ENCODE measurements at places on chromosomes 5 and 9.

DNA sequence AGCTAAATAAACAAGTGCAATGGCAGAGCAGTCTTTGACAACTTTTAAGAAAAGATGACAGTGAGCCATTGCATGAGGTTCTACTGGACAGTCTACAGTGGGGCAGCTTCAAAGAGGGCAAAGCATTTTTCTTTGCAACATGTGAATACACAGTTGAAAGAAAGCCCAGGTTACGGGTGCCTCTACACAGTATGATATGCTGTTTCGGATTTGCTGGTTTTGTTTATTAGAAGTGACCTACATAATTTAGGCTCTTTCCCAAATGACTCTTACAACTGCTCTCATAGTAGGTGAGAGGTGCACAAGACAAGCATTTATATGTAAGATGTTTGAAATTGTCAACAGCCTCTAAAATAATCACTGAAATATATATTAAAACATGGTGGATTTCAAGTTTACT lies 62.4 kb downstream of the MEF2C start:
- no peak for DNase-seq

- DNase-seq, result no peak
Measured at GRCh38 chr9:108535526-108535925, 320.3 kb downstream of the ACTL7B start.

DNA sequence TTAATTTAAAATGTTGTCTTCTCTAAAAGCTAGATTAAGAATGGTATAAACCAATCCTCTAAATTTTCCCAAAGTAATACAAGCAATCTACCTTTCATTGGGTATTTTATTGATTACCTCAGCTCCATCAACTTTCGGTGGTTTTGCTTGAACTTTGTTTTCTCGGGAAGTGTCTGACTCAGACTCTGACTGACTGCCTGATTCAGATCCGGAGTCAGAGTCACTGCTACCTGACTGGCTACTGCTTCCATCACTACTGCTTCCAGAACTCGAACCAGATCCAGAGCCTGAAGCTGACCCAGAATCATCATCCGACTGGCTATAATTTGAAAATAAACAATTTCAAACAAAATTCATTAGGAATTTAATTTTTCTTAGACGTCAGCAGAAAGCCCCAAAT lies 24.0 kb downstream of the CHD1 start:
- no peak for DNase-seq

- no peak for DNase-seq
Measured at GRCh38 chr9:100498592-100498991, 25.6 kb downstream of the TMEFF1 start.

DNA sequence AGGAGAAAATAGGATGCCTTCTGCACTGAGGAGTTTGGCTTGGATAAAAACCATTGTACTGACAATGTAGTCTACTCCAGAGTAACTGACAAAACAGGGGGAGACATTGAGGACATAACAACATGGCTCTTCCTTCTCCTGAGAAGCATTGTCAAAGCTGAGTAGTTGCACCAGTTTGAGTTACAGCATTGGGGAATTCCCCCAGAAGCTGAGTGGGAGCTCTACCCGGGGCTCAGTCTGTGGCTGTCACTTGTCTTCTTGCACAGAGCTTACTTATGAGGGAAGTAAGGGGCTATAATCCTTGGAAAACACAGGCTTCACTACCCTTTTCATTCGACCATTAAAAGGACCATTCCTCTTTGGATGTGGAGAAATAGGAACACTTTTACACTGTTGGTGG lies 21.2 kb downstream of the HSPB3 start:
- DNase-seq, result no peak

DNA sequence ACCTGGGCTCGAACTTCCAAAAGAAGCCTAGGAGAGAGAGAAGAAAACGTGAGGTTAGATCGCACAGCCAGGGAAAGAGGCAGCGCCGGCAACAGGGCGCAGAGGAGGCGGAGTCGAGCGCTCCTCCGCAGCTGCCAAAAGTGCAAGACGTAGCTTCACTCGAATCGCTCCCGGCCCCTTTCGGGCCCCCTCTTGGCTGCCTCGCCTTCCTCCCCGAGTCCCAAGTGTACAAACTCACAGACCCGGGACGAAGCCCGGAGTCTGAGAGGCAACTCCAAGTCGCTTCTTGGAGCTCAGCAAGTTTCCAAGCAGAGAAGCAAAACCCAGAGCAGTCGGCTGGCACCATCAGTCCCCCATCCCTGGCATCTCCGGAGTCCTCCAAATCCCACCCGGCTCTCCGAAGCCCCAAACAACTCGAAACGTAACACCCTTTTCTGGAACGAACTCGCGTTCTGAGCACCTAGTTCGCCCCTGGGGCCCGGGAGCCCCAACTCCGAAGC lies 1.2 kb downstream of the MIER3 start:
- DNase-seq, result no peak

- DNase-seq, result no peak
Measured at GRCh38 chr9:113638897-113639296, 175.4 kb downstream of the RGS3 start.

GRCh38 chr5:157671592-157672330 lies 428 bp downstream of the C5orf52 start:
- no peak for DNase-seq

DNA sequence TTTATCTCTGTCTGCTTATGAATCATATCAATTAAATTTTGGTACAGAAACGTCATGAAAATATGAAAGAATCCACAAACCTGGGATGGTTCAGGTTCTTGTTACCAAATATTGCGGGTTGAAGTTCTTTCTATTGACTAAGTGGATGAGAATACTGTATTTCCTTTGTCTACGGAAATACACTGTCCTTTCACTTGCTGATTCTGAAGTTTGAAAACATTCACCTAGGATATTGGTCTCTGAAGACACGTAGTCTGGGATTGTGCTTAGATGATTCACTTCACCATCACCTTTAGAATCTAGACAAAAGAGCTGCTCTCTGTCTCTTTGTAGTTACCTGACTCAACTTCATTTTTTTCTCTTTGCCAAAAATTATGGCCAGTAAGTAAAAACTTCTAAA lies 222.4 kb downstream of the FBN2 start:
- DNase-seq, result no peak

GRCh38 chr5:174750711-174751110 lies 26.3 kb downstream of the MSX2 start:
- no peak for DNase-seq

DNA sequence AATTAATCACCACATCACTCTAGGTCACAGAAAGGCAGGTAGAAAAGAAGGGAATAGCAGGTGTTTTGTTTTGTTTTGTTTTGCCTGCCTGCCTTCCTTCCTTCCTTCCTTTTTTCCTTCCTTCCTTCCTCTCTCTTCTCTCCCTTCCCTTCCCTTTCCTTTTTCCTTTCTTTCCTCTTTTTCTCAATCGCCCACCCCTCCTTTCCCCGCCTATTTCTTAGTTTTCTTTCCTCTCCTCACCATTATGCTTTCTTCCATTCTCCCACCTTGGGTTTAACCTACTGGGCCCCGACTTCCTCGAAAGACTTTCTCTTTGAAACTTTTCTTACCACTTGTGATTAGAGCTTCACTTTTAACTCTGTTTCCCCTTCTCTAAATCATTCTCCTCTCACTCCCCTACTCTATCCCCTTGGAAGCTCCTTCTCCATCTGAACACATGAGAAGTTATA lies 231.3 kb upstream of the CD180 start:
- DNase-seq, result no peak

DNA sequence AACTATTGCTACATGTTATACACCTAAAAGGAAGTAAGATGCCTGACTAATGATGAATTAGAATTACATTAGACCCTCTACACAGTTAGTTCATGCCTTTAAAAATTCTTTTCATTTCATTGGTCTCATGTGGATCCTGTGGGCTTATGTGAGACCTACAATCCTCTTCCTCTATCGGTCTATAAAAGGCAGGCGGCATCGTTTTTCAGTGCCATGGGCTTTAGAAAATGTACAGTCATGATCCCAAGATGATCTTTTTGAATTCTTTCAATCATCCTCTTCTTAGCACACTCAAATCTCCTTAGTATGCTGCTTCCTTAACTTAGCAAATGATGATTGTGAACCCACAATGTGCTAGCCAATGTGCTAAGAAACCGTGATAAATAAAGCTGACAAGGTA lies 193.9 kb downstream of the ZNF608 start:
- DNase-seq, result no peak

DNA sequence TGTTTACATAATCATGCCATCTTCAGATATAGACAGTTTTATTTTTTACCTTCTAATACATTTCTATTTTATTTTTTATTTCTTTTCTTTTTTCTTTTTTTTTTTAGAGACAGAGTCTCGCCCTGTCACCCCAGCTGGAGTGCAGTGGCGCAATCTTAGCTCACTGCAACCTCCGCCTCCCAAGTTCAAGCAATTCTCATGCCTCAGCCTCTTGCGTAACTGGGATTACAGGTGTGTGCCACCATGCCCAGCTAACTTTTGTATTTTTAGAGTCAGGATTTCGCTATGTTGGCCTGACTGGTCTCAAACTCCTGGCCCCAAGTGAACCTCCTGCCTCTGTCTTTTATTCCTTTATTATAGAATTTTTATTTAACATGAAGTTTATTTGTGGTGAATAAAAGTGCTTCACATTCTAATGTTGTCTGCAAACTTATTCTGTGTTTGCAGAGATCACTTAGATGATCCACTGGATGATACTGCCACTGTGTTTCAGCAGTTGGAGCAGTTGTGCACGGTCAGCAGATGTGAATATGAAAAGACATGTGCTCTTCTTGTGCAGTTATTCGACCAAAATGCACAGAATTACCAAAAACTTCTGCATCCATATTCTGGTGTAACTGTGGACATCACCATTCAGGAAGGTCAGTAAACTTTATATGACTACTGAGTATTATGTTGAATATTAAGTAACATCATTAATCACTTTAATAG lies 62.2 kb downstream of the RANBP17 start:
- DNase-seq, result no peak

- DNase-seq, result no peak
Measured at GRCh38 chr5:151096001-151096373, 15.2 kb upstream of the TNIP1 start.

DNA sequence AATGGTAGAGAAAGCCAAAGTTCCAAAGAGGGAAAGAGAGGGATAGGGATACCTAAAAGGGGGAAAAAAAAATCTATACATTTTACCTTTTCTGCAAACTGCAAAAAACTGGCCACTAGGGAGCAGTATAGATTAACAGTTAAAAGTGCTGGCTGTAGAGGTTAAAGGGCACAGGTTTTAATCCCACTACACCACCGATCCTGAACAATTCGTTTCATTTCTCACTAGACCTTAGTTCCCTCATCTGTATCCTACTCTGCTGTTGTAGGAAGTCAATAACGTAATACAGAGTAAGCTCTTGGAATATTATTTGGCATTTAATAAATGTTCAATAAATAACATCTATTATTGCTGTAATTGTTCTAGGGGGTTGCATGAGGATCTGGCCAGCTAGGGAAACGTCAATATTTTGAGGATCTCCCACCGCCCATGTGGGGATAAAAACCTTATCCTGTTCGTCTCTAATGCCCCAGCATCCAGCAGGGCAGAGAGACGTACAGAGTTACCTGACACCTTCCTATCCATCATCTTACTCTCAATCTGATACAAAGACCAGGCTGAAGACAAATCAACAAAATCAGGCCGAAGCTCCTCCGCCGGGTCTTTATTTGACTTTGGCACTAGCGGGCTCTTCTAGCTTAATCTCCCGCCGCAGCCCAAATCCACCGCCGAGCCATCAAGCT lies 757 bp downstream of the CDC26 start:
- no peak for DNase-seq

- no peak for DNase-seq
Measured at GRCh38 chr9:4259489-4259888, 40.4 kb downstream of the GLIS3 start.

- no peak for DNase-seq
Measured at GRCh38 chr5:170478306-170478705, 25.5 kb upstream of the KCNIP1 start.

DNA sequence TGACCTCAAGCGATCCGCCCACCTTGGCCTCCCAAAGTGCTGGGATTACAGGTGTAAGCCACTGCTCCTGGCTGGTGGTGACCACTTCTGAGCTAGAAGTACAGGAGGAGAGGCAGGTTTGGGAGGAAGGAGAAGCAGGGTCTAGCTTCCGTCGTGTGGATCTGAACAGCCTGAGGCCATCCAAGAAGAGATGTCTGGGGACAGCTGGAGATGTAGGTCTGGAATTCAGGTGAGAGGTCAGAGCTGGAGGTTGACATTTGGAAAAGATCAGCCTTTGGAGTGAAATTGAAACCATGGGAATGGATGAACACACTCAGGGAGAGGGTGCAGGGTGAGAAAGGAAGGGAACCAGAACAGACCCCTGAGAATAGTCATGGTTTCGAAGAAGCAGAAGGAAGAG lies 33.2 kb upstream of the GGTA1 start:
- DNase-seq, result no peak

DNA sequence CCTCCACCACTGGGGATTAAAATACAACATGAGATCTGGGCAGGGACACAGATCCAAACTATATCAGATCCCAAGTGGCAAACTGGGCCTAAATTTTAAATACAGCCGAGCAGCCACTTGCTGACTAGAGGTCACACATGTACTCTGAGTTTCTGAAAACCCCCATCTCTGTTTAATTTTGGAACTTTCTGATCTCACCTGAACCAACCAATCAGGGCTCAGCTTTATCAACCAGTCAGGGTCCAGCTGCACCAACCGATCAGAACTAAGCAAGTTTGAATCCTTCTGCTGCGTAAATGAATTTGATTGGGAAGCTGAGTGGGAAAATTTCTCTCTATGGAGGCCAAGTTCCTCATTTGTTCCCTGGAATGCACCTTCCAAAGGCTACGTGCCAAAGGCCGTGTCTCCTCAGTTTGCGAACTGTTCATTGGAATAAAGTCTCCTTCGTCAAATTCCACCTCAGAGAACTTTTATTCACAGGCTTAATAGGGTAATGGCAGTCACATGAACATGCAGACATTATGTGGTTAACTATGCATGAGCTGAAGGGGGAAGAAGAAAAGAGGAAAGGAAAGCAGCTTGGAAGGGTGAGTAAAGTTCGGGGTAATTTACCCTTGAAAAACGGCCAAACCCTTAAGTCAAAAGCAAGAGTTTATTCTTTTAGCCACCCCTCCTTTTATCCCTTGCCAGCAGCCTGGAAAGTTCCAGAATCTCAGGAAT lies 3.7 kb downstream of the CD180 start:
- no peak for DNase-seq

DNA sequence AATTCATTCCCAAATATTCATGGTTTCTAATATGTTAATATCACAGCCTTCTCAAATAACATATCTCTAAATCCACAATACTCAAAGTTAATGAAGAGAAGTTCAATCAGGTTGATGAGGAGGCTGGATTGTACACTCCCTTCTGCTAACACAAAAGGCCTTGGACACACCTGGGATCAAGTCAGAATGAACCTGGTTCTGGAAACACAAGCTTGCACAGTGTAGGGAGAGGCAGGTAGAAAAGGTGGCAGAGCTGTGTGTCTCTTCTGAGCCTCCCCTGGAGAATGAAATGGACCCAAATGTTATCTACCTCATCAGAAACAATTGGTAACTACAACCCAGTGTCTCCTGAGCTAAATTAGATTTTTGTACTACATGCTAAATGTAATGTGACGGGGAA lies 40.7 kb upstream of the FBP1 start:
- DNase-seq, result no peak

All from GOT3 (cell line).